Fibroblast of the aortic adventitia (primary cell): ENCODE measurements at places on chromosomes 3 and 15.
A peak's percentile ranks its signal among the peaks of the same experiment; 100 is the strongest.

DNA sequence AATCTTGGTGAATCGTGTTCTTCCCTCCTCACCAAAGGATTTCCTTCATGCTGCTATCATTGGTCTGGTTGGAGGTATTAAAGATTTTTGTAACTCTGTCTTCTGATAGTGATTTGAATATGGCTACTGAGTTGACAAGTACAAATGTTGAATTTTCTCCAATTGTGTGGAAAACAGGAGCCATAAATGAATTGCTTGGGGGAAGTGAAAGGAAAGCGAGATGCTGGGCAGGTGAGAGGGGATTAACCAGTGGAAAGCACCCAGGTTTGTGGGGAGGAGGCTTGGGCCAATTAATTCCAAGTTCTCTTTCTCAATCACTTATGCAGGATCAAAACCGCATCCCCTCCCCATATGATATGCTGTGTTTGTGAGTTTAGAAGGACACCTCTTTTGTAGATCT lies 372.5 kb downstream of the IL20RB start:
- no peak for DNase-seq

- peak; percentile 74 for DNase-seq
Observed at GRCh38 chr3:67000009-67000408, 1.9 kb downstream of the KBTBD8 start.

- no peak for DNase-seq
Observed at GRCh38 chr15:92992720-92993119, 92.6 kb downstream of the CHD2 start.

GRCh38 chr15:78315686-78316282 lies 16.4 kb upstream of the SKIC8 start:
- DNase-seq: no peak

- DNase-seq: no peak
Observed at GRCh38 chr3:101256511-101256910, 63.9 kb downstream of the IMPG2 start.

- no peak for DNase-seq
Observed at GRCh38 chr3:20945892-20946291, 759.9 kb upstream of the SGO1 start.

GRCh38 chr15:74036271-74037170 lies 42.0 kb downstream of the PML start:
- peak; percentile 85 for DNase-seq

DNA sequence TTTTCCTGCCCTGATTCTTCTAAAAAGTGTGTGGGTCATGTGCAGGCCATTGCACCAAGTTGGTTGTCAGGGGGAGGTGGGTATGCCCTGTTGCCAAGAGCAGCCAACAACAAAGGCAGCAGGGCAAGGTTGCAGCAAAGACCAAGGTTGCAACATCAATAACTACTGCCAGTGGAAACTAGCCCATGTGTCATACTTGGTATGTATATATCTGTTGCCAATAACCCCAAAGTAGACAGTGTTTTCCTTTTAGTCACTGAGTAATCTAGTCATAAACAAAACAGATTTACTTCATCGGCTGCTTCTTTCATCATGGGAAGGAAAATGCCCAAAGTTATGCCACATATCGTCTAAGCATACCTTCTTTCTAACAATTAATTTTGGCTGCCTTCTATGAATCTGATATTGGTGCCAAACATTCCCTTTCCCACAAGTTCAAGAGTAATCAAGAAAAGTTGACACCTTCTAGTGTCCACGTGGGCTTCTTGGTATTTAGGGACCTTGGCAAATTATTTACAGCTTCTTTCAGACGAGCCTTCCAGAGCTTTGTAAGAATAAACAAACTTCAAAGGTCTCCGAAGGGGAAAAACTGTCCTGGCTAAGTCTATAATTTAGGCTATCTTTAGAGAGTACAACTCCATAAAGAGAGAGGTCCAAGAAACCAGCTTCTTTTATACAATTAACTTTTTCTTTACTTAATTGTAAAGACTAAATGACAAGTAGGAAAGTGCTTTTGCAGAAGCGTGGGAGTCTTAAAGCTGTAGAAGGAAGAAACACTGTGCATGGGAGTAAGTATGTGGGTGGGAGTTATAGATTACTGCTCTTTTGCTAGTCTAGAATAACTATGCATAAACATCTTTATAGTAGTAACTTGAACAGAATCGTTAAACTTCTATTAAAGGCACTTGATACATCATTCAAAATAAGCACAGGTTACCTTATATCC lies 10.0 kb upstream of the MBNL1 start:
- peak; percentile 98 for DNase-seq

DNA sequence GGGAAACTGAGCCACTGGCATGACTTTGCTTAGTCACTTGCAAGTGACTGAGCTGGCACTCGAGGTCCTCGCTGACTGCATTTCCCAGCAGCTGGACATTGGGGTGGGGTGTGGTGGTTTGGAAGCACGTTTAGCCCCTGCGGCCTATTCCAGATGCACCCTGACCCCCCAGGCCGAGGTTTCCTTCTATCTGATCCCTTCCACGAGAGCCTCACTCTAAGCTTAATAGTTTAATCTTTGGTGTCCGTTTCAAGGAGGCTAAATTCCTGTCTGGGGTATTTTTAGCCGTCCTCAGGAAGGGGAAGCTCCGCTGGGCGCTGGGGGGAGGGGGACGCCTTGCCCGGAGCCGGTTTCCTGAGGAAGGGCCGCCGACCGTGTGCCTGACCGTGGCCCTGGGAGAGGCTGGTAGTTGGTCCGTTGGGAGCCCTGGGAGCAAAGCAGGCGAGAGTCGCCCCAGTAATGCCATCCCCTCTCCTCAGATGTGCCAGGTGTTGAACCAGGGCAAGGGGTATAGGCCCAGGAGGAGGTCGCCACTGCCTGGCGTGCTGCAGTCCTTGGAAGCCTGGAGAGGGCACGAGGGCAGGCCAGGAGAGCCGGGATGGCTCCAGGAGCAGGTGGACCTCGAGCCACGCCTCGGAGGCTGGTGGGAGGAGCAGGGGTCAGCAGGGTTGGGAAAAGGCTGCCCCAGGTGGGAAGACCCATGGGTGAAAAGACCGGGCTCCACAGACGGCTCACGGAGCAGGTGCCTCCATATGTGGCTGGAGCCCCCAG lies 37.2 kb downstream of the IDH2 start:
- no peak for DNase-seq

- no peak for DNase-seq
Observed at GRCh38 chr3:139953131-139953910, 18.3 kb downstream of the CLSTN2 start.

GRCh38 chr15:79572691-79573404 lies 140.7 kb downstream of the MINAR1 start:
- DNase-seq: no peak

- no peak for DNase-seq
Observed at GRCh38 chr3:17979911-17980310, 237.5 kb upstream of the TBC1D5 start.

- no peak for DNase-seq
Observed at GRCh38 chr15:60790641-60791040, 311.7 kb upstream of the ICE2 start.

DNA sequence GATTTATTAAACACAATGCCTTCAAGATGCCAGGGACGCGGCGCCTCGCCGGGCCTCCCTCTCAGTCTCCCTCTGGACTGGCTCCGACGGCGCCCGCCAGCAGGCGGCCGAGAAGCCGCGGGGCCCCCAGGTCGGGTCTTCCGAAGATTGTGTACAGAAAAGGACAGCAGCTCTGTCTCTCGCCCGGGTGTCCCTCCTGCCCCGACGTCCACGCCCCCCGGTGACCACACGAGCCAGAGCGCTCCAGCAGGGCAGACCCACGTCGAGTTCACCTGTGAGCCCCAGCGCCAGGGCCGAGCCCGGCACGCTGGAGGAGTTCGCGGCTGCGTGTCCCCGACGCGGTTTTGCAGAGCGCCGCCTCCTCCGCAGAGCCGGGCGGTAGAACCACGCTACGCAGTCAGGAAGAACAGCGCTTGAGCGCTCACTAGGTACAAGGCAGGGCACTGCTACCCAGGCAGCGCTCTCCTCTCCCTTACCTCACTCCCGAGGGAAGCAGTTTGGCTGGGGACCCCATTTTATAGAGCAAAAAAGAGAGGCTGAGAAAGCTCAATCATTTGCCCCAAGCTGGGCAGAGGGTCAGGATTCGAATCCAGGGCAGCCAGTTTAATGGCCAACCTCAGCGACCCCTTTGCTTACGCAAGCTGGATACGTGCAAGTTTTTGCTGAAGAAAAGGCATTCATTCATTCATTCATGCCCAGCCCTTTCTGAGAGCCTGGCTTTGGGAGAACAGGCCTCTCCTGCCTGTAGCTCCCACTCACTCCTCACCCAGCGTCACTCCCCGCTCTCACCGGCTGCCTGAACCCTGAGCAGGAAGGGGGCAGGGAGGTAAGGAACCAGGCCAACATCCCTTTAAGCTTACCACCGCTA lies 3.0 kb upstream of the TLE3 start:
- DNase-seq: no peak

- no peak for DNase-seq
Observed at GRCh38 chr15:94631608-94632007, 400.2 kb downstream of the MCTP2 start.

DNA sequence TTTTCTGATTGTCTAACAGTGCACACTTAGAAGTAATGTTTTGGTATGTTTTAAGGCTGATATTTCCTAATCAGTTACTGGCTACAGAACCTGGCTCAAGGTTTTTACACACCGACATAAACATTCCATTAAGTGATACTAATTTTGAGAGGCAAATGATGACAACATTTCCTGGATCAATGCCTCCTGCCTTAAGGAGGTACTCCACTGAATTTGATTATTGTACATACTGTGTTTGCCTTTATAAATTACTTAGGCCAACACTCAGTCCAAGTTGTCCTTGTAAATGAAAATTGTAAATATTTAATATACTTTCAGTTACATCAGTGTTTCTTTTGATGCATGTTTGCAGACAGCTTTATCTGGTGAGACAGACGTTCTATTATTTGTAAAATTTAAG lies 24.2 kb upstream of the LXN start:
- DNase-seq: peak; percentile 84

GRCh38 chr3:196332168-196332567 lies 6.0 kb downstream of the TM4SF19 start:
- DNase-seq: no peak

DNA sequence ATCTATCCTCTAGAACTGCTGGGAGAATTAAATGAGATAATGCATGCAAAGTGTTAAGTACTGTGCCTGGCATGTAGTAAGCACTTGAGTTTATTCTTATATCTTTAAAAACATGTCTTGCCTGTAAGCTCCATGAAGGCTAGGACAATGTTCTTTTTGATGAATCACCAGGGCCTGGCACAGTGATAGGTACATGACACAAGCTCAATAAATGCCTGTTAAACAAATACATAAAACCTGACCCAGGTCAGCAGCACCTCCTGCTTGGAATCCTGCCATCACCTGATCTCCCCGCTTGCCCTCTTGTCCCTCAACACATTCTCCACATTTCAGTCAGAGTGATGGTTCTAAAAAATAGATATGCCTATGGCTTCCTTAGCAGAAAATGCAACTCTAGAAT lies 186.8 kb downstream of the CHST2 start:
- DNase-seq: no peak

DNA sequence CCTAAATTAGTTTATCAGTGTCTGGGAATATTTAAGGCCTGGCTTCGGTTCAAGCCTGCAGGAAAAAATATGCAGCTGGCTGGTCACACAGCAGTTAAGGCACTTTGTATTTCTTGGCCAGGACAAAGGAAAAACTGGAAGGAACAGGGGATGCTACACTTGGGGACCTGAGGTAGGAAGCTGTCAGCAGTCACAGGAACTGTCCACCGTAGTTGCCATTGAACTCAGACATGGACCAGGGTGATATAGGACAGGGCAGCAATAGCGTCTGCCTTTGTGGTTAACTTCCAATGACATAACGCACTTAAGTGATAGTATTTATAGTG lies 49.1 kb downstream of the NR1D2 start:
- DNase-seq: peak; percentile 13

DNA sequence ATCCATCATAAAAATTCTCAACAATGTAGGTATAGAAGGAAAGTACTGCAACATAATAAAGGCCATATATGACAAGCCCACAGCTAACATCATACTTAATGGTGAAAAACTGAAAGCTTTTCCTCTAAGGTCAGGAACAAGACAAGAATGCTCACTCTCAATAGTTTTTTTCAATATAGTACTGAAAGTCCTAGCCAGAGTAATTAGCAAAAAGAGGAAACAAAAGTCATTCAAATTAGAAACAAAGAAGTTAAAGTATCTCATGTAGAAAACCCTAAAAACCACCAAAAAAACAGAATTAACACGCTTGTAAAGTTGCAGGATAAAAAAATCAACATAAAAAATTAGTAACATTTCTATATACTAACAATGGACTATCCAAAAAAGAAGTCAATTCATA lies 61.8 kb downstream of the MYH15 start:
- DNase-seq: no peak

- DNase-seq: no peak
Observed at GRCh38 chr15:41968701-41969100, 3.7 kb downstream of the EHD4 start.

DNA sequence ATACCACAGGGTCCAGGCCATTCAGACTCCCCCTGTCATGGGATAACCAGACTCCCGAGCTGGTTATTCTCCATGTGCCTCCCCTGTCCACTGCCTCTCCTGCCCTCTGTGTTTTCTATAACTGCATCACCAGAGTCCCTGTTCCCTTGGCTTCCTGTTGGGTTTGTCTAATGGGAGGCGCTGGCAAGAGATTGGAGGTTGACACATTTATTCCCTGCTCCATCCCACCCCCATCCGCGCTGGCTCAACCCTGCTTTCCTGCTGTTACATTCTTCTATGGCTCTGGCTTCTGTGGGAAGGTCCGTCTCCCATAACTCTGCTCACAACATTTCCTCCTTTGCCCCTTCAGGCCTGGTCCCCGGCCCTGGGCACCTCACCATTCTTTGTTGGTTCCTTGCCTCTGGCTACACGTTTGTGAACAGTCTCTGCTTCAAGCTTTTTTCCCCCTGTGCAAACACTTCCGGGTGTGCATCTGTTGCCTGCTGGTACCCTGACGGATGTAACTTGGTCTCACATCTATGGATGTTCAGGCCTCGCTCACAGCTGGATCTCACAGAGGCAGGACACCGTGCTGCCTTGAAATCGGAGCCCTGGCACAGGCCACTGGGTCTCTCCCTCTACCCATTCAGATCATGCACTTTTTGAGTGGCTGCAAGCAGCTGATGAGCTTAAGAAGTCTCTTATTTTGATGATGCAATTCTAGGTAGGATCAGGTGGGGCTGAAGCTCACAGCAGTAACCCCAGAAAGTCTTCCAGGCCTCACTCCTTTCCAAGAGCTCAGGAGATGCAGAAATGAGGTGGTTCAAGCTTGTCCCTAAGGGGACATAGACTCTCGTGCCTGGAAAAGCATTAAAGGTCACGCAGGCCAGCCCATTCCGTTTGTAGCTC lies 68.6 kb upstream of the ATP13A3 start:
- DNase-seq: no peak

- DNase-seq: no peak
Observed at GRCh38 chr15:69906256-69907185, 191.2 kb downstream of the TLE3 start.
